Suprapubic skin (tissue), 4 donors: ENCODE measurements at places on chromosomes 11 and 22.

DNA sequence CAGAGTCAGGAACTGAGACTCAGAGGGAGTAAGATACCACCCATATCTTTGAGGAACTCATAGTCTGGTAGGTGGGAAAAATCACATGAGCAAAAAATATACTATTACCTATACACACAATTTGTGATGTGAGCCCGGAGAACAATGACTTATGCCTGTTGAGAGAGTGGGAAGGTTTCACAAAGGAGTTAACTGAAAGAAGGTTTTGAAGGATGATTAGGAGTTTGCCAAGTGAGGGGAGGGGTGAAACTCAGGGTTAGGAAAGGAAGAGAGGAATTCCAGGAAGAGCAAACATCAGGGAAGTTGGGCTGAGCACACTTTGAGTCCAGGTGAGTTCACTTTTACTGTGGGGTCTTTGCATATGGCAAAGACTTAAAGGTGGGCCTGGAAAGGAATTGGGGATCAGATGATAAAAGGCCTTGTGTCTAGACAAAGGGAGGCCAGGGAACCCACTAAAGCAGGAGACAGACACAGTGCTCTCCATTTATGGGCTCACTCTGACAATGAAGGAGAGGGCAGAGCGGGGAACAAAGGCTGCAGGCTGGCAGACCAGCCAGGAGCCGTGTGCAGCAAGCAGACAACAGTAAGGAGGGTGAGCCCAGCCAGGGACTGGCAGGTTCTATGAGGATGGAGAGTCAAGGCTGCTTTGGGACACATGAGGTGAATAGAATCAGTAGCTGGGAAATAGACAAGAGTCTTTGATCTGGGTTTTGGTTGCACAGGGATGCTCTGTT is 33.1 kb downstream of the TSPAN18 start:
- peak; percentile 28 for DNase-seq

DNA sequence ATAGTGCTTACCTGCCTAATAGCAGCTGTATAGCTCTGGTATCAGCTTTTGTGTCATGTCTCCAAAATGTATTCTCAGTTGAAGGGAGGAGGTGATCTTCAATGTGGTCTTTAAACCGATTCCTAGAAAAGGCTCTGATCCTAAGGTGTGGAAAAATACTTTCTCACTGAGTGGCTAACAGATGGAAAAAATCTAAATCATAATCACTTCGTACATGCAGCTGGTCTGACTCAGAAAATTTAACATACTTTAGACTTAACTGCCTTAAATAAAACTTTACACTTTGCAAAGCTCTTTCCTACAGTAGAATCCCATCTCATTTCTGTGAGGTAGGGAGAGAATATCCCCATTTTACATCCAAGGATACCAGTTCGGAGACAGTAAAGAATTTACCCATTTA is 38.0 kb downstream of the C2CD3 start:
- no peak for DNase-seq

GRCh38 chr11:92296138-92296515 is 71.5 kb downstream of the FAT3 start:
- no peak for DNase-seq

DNA sequence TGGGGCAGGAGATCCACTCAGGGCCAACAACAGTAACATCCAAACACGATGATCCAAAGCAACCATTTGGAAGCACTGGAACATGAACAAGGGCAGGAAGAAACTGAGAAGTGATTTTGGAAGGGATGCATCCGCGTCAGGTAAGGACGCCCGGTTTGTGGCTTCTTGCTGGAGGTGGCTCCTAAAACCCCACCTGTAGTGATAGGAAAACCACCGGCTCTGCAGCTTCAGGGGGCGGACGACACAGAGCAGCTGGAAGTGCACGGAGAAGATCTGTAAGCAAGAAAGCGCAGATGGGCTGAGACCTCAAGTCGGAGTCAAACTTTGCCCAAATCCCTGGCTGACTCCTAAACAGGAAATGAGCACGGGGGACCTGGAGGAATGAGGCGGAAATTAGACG is 1066.1 kb downstream of the BRD1 start:
- peak; percentile 28 for DNase-seq

- no peak for DNase-seq
Observed at GRCh38 chr22:39574779-39575551, 4.4 kb downstream of the CACNA1I start.

- DNase-seq, result no peak
Observed at GRCh38 chr22:32909581-32910428, 108.3 kb downstream of the TIMP3 start.

DNA sequence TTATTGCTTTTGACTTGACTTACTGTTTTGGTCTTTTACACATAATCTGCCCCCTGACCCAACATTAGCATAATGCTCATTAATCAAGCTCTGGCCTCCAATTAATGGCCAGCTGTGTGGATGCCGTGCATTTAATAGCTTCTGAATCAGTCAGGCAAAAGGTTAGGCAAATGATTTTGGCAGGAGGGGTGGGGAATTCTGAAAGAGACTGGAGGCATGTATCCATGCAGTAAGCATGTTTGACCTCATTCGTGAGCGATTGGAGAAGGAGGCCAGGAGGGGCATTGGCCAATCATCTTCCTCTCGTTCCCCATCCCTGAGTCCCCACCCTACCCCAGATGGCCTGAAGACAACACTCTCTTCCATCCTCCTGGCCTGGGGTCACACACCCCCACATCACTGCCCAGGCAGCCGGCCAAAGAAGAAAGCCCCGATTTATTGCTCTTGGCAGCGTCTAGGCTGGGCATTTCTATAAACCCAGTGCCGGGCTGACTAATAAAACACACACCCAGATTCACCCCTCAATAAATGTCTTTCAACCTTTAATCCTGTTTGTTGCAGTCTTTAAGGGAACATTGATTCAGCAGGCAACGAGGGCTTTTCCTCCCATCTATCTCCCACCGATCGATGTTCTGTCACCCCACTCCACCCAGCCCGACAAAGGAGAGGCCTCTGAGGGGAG is 150.0 kb downstream of the OPCML start:
- no peak for DNase-seq
